ENCODE measurements at places on chromosomes 5 and 9.

GRCh38 chr9:19924080-19924479 lies 135.2 kb upstream of the SLC24A2 start:
- DNase-seq: no peak

GRCh38 chr5:42487077-42487476 lies 63.8 kb downstream of the GHR start:
- no peak for DNase-seq

DNA sequence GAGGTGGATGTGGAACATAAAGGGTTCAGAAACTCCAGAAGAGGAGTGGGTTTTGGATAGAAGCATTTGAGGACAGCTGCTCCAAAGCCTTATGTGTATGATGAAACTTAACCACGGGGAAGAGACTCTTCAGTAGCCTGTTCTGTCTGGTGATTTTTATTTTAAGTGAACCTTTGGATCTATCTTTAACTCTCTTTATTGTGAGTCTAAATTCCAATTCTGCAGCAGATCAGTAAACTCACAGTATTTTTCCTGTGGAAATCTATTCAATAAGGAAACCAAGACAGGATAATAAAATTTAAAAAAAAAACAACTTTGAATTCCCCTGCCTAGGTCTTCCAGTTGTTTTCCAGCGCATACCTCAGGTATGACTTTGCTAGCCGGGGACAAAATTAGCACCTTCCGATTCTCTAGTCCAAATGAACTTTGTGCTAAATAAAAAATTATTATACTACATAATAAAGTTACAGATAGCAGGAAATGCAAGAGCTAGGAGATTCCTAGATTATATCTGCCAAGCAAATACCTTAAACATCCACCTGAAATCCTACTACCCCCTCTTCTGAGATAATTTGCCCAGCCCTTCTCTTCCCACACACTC lies 101.9 kb downstream of the NLN start:
- no peak for DNase-seq

DNA sequence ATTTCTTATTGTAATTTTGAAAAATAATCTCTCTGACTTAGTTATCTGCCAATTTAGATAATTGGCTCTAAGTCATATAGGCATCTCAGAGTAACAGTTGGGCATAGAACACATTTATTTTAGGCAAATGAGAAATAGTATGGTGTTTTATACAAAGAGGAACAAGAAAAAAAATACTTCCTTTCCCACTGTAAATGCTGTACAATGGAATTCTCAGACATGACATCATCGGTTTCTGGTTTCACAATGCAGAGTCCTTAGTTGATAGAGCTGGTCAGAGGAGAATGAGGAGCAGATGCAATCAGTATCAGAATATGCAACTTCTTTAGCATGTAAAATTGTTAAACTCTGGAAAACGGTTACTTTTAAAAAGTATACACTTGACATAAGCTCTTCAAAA lies 49.4 kb downstream of the PLK2 start:
- no peak for DNase-seq

DNA sequence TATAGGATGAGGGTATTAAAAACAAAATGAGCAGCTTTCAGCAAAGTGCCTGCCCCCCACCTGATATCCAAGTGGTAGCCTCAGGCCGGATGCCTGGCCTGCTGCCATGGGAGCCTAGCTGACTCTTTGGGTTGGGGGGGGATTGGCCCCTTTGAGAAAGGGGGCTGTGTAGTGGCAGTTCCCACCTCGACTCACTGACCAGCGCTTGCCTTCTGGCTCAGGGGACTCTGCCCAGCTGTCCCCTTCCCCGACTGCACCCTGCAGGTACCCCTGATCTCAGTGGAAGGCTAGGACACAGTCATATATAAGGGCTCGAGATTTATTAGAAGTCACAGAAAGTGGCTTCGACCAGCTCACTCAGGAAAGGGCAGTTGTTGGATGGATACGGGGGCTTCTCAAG lies 1.5 kb upstream of the NEUROG1 start:
- no peak for DNase-seq

DNA sequence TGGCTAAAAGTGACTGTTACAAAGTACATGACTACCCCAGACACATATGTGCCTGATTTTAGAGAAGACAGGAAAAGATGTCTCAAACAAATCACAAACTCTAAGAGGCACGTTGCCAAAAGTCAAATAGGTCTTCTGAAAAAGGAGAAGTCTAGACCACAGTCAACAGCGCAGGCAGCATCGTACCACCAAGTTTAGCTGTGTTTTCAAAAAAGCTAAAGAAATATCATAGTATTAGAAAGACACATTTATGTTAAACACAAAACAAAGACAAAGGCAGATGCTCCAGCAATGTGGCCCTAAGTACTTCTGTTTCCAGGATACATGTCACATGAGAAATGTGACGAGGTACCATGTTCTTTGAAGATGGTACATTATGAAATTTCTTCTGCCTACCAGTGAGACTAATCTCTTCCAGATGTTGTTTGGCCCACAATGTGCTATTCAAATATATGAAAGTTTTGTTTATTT lies 43.5 kb downstream of the LPAR1 start:
- no peak for DNase-seq

GRCh38 chr5:65769539-65769938 lies 47.5 kb downstream of the NLN start:
- no peak for DNase-seq

- DNase-seq: no peak
These were observed 62.0 kb upstream of the ZNF354B start for GRCh38 chr5:178797546-178798440.

DNA sequence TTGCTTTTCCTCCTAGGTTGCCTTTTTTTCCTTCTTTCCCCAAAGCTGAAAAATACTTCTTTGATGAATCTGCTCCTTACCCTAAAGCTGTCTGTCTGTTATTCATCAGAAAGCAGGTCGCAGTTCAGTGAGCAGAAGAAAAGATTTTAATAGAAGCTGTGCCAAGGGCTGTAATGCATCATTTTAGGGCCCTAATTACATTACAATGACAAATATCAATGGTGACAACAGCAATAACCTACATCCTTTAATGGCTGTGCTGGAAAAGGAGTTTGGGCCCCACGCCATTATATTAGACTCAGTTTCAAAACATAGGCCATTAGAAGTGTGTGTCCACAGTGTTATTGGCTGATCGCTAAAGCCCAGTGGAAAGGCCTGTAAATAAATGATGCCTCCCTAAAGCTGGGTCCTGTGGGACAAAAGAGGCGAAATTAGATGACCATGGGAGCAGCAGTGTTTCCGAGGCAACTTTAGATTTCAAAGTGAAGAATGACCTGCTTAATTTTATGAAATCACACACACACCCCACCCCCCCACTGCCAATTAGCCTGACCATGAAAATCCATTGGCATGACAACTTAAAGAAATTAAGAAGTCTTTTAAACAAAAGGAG lies 38.4 kb downstream of the TLE4 start:
- no peak for DNase-seq

DNA sequence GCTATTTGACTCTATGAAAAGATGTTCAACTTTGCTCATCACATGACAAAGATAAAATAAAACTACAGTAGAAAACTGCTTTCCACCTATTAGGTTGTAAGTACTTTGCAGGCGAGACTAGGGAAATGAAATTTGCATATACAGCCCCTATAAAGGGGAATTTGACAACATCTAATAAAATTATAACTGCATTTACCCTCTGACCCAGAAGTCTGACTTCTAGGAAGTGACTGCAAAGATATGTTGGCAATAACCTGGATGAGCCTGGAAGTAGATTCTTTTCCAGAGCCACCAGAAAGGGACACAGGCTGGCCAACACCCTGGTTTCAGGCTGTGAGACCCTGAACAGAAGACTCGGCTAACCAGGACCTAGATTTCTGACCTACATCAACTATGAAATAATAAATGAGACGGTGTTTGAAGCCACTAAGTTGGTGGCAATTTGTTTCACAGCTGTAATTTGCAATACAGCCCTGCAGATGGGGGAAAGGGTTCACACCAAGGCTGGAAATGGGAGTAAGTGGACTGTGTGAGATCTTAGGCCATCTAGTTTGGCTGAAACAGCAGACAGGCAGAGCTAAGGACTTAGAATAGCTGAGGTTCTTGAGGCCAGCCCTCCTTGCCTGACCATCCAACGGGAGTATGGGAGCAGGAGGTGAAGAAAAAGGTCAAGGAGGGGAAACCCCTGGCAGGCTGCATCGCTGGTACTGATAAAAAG lies 106.6 kb downstream of the SIL1 start:
- no peak for DNase-seq

GRCh38 chr5:5179079-5179478 lies 38.9 kb downstream of the ADAMTS16 start:
- no peak for DNase-seq

GRCh38 chr9:130480673-130481072 lies 35.9 kb downstream of the ASS1 start:
- no peak for DNase-seq

DNA sequence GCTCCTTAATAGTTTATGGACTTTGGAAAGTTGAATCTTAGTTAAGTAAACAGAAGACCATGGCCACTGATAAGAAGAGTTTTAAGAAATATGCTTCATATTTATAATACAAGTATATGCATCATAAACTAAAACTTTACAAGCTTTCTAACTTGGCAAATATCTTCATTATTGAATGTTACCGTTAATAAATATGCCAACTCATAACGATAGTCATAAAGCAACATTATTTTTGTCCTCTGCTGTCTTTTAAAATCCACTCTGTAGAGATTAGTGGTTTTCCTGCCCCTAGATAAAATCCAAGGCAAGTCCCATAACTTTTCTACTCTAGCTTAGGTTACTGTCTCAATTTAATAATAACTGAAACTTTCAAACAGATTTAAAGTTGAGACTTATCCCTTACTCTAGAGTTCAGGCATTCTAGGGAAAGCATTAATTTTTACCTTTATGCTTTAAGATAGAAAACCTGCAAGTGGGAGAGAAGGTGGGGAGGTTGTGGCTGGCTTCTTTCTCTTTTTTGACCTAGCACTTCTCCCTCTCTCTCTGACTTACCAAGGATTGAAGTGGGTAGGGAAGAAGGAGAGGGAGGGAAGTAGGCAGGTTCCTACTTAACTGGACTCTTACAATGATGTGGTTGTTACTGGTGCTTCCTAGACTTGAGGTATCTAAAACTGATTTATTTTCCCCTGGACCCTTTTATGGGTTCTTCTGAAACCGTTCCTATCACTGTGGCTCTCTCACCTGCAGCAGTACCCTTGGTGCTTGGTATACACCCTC lies 29.6 kb downstream of the RNF145 start:
- DNase-seq: no peak

GRCh38 chr5:57950616-57951228 lies 468.1 kb upstream of the ACTBL2 start:
- DNase-seq: no peak

GRCh38 chr9:32716425-32716824 lies 66.9 kb upstream of the TMEM215 start:
- no peak for DNase-seq

DNA sequence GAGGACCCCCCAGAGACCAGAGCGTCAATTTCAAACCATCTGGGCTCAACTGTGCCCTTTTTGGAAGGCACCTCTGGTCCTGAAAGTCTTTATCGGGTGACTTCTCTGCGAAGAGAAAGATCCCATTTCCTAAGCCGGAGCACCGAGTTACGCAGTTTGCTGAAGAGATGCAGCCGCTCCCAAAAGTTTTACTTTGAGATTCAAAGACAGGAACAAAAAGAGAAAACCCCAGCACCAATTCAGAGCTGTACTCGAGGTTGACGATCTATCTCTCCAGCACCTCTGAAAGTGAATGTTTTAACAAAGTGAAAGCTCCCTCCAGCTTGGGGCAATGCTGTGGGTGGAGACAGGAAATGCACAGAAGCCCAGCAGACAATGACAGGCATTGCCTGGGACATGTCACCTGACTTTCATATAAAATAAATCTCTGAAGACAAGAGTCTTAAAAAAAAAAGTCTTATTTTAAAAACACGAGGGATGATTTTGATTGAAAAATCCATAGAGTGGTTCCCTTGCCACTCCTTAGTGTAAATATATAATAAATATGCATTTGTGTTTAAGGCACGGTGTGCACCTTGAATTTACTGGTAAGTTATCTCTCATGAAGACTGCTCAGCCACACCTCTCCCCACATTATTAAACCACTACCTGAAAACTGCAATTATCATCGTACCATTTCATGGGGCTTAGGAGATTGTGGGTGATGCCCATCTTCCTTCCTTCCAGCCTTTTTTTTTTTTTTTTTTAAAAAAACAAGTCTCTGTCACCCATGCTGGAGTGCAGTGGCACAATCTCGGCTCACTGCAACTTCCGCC lies 79.9 kb downstream of the FNBP1 start:
- DNase-seq: peak; percentile 75

DNA sequence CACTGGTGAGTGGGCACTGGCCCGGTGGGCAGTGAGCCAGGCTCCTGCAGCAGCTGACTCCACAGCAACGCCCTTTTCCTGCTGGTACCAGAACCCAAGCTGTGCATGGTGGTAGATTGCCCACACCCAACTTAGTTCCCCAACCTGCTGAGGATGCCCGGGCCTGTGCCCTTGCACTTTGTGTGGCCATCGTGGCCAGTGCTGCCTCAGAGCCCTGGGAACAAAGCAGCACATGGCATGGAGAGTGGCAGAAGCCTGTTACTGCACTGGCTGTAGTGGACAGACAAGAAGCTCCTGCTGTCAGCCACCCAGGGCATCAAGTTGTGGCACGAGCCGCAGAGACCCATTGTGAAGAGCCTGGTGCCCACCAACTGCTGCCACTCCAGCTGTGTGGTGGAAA lies 612.9 kb downstream of the DNAH5 start:
- no peak for DNase-seq

GRCh38 chr5:79774171-79774854 lies 84.7 kb downstream of the CMYA5 start:
- no peak for DNase-seq

DNA sequence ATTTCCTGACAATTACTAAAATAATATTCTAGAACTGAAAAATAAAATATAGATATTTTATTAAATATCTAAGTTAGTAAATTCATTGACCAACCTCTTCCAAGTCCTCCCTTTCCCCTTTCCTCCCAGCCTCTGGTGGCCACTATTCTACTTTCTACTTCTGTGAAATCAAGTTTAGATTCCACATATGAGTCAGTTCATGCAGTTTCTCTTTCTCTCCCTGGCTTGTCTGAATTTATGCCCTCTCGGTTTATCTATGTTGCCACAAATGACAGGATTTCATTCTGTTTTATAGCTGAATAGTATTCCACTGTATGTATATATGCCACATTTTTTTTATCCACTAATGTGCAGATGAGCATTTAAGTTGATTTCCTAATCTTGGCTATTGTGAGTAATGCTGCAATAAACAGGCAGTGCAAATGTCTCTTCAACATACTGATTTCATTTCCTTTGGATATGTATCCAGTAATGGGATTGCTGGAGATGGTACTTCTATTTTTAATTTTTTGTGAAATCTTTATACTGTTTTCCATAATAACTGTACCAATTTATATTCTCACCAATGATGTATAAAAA lies 52.3 kb downstream of the WDR36 start:
- DNase-seq: no peak

Measured in stimulated activated CD8-positive, alpha-beta memory T cell treated with anti-CD3 and anti-CD28 coated beads, Interleukin-7, amount 100 ng/mL, for 4 hours (primary cell).